B cell (primary cell): ENCODE measurements at places on chromosomes 3 and 15.

DNA sequence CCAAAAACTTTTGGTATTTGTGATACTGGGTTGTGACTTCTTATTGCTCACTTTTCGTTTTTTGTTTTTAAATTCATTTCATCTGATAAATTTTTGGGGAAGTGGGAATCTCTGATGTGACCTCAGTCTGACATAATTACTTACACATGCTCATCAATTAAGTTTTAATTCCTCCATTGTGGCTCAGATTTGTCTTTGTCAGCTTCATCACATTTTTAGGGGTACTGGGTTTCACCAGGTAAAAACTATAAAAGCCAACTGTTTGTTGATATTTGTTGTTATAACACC is 425.3 kb upstream of the TGFBR2 start:
- no peak for DNase-seq

DNA sequence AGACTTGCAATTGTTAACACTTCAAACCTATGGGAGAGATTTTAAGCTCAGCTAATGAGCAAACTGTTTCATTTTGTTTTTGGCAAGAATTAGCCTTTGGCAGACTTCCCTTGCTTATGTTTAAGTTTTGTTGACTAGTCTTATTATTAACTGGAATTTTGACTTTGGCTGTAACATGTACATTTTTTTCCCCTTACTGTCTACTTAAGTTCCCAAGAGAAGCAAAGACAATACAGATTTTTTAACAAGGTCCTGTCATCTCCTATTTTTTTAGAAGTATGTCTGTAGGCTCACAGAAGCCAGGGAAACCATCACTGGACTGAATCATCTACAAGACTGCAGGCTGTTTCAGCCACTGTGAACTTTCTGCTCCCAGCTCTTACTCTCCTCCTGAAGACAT is 74.3 kb downstream of the DGKG start:
- DNase-seq = no peak

DNA sequence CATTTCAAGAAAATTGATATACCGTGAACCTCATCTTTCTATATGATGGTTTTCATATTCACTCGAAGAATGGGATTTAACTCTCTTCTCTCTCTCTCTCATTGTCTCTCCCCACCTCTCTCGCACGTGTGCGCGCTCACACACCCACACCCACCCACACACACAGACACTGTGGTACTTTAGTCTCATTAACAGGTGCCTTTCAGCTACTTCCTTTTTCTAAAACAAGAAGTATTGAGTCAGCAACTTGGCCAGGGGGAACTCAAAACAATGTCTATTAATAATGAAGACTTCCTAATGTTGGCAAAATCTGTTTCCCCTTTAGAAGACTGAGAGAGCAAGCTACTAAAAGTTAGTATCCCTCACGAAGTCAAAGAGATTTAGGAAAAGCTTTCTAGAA is 150.7 kb downstream of the TMCO5A start:
- peak; percentile 70 for DNase-seq

- no peak for DNase-seq
These were observed 122.3 kb upstream of the STT3B start for GRCh38 chr3:31410411-31410810.

- no peak for DNase-seq
These were observed 645 bp downstream of the COPS2 start for GRCh38 chr15:49154799-49155109.

- DNase-seq = no peak
These were observed 378.6 kb downstream of the VPS13C start for GRCh38 chr15:61681676-61682075.

DNA sequence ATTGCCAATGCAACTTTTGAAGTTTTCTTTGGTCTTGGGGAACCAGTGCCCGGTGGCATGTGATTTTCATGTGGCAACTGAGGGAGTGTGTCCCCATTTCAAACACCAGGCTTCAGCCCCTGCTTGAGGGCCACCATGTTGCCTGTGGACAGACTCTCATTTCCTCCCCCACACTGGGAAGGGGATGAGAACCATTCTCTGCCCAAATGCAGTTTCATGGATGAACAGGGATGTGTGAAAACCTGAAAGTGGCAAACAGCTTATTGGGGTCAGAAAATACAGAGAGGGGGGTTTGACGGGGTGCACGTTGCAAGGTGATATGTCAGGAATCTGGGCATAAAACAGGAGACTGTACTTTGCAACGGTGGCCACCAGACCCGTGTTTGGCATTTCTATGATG is 6.3 kb downstream of the FAM107A start:
- DNase-seq = no peak

DNA sequence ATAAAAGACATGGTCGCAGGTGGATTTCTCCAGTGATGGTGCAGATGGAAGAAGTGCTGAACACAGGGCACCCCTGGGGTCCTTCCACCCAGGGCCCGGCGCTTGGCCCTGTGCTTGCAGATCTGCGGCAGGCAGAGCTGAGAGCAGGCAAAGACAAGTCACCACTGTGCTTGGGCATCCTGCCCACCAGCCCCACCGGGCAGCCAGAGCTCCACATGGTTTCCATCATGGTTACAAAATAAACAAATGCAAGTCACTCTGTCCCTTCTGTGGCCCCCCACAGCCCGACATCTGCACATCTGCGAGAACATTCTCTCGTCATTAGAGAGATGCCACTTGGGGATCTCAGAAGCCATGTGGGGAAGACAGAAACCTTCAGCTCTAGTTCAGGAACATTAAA is 37.6 kb upstream of the SFMBT1 start:
- DNase-seq = no peak
